ENCODE measurements at places on chromosomes 3 and 15. TPM values are rescaled to one million over a fixed set of nuclear protein-coding genes. Genes with fewer than 3 reads are reported as not detected.

GRCh38 chr3:184361932-184362667 lies 590 bp downstream of the POLR2H start:
- peak; percentile 17 for ATAC-seq

DNA sequence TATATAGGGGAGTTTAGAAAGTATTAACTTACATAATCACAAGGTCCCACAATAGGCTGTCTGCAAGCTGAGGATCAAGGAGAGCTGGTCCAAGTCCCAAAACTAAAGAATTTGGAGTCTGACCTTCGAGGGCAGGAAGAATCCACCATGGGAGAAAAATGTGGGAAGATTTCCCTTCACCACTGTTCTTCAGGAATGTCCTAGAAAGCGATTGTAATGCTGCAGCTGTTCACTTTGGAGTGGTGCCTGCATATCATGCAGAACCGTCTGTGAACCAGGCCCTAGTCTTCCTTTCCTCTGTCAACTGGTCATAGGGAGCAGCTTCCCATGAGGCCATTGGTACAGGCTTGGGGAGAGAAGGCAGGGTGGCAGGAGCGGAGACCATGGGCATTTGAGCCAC lies 497.9 kb upstream of the ARPP21 start:
- ATAC-seq: no peak

DNA sequence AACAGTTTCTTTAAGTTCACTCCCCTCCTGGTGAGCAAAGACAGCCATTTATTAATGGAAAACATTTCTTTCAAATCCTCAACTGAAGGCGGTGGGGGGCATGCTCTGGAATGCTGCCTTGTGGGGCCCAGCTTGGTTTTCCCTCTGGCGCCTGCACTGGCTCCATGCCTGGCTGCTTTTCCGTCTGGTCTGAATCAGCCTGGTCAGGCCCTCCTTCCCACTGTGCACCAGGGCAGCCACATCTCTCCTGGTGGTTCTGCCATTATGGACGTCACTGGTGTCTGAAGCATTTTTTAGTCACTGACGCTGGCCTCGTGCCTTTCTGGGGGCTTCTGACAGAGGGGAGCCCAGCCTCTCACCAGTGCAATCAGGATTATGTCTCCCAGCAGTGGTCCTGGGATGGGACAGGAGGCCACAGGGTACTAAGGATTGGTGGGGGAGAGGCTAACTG lies 57.6 kb upstream of the APEH start:
- ATAC-seq: no peak

DNA sequence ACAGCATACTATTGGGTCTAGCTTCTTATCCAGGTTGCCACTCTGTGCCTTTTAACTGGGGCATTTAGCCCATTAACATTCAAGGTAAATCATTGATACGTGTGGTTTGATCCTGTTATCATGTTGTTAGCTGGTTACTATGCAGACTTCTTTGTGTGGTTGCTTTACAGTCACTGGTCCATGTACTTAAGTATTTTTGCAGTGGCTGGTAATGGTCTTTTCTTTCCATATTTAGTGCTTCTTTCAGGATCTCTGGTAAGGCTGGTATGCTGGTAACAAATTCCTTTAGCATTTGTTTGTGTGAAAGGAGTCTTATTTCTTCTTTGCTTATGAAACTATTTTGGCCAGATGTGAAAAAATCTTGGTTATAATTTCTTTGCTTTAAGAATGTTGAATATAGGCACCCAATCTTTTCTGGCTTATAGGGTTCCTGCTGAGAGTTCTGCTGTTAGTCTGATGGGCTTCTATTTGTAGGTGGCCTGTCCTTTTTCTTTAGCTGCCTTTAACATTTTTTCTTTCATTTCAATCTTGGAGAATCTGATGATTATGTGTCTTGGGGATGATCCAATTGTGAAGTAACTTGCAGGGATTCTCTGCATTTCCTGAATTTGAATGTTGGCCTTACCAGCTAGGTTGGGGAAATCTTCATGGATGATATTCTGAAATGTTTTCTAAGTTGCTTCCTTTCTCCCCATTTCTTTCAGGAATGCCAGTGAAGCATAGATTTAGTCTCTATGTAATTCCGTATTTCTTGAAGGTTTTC lies 39.3 kb downstream of the CCR1 start:
- no peak for ATAC-seq

- ATAC-seq: no peak
Measured at GRCh38 chr3:156433910-156434309, 121.0 kb downstream of the SSR3 start.

GRCh38 chr15:67083135-67083762 lies 17.8 kb downstream of the SMAD3 start:
- no peak for ATAC-seq

- ATAC-seq: no peak
Measured at GRCh38 chr15:25056484-25057425, 102.0 kb downstream of the SNRPN start.

DNA sequence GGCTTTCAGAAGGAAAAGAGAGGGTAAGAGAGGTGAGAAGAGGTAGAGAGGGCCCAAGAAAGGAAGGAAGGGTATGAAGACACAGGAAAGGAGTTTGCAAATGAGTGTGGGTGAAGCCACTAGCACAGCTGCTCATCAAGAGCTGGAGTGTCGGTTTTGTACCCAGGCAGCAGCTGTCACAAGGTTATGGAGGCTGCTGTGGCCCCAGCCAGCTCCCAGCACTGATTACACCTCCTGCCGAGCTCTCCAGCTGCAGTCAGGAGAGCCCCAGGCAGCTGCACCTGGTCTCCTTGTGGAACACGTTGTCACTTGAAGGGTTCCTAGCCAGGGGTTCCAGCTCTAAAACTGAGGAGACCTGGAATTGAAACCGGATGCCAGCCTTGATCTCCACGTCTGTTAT lies 60.4 kb upstream of the CHD2 start:
- no peak for ATAC-seq

GRCh38 chr3:71444028-71444860 lies 139.3 kb downstream of the FOXP1 start:
- ATAC-seq: peak; percentile 50

DNA sequence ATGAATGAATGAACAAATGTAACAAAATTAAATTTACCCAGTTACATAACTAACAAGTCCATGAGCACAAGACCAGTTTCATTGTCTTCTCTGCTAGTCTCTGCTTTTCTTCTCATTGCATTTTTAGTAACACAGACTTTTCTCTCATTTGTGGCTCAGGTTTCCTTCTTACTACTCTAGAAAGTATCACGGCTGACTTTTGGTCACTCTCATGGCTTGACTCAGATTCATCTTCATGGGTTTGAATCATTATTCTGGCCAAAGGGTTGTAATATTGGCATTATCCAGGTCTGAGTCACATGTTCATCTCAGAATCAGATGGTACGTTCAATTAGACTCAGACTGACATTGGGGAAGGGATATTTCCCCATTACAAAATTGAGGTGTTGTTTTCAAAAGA lies 121.5 kb upstream of the SATB1 start:
- no peak for ATAC-seq

DNA sequence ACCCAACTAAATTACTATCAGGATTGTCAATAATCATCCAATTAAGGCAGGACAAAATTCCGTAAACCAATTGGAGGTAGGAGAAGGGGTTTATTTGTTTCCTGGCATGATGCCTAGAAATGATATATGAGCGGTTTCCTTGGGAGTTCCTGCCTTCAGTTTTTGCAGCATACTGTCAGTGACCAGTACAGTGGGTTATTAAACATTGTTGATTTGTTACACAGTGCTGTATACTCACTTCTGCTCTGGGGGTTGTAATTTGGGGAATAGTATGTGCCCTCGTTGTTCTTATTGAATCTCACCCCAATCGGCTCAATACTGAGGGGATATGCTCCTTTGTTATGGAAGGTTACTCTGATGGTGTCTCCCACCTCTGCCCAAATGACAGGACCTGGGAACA lies 22.2 kb downstream of the CP start:
- no peak for ATAC-seq

DNA sequence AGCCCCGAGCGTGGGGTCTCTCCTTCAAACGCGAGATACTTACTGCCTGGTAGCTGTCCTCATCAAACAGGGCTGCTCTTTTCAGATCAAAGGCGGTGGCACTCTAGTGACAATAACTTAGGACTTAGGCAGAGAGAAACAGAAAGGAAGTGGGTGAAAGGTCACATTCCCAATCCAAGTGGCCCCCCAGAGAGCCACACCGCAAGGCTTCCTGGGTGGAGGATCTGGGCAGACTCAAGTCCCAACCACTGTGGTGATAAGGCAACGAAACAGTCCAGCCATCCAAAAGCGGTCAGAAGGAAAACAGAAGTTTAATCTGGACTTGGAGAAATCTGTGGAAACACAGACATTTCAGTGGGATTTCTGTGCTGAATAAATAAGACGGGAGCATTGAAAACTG lies 227.2 kb downstream of the ADAMTS17 start:
- no peak for ATAC-seq

DNA sequence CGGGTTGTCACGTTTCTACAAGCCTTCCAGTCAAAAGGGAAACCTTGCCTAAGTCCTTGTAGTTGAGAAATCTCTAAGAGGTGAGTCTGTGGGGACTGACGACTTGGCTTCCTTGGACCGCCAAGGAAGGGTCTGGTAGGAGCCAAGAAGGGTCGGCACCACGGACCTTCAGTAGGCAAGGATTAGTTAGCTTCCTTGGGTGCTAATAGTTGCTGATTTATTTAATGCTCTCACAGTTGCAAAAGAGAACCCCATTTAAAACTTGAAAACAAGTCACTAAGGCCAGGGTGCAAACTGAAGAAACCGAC lies 361 bp upstream of the LCMT2 start:
- no peak for ATAC-seq

The CD200R1L gene
- total RNA-seq: not detected

The SERINC4 gene
- not detected for total RNA-seq

The LRRIQ4 gene
- total RNA-seq: not detected

The LEKR1 gene
- not detected for total RNA-seq

The ZMYND10 gene
- total RNA-seq: not detected

The AADAC gene
- total RNA-seq: not detected

The PP2D1 gene
- not detected for total RNA-seq

The ITPKA gene
- total RNA-seq: not detected
